Right lobe of liver (tissue), 6 donors: ENCODE measurements at places on chromosomes 7 and 10.
A peak's percentile ranks its signal among the peaks of the same experiment; 100 is the strongest.

GRCh38 chr7:22681852-22682657, 44.9 kb upstream of the IL6 start:
- no peak overlapping the region for H3K27ac ChIP-seq
- H3K4me3 ChIP-seq: no peak overlapping the region
- no peaks in the 10 kb centered on the region for H3K36me3 ChIP-seq
- no peaks in the 10 kb centered on the region for H3K27me3 ChIP-seq
- no peak for DNase-seq

DNA sequence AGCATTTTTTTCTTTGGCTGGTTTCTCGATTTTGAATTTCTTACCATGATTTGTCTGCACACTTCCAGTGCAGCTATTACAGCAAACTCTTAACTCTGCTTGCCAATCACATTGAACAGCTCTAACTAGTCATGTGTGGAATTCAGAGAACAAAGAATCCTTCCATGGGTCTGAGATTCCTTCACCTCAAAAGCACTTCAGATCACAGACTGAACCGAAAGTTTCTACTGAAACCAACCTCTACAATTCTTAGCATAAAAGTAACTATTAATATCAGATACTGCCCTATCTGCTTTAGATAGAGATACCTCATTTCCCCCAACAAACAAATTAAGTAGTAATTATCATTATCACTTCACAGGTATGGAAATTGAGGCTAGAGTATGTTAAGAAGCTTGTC, 56.5 kb upstream of the SP4 start:
- H3K27ac ChIP-seq: no peak overlapping the region
- no peaks in the 10 kb centered on the region for H3K36me3 ChIP-seq
- DNase-seq: no peak
- no peaks in the 10 kb centered on the region for H3K27me3 ChIP-seq
- no peak overlapping the region for H3K4me3 ChIP-seq

DNA sequence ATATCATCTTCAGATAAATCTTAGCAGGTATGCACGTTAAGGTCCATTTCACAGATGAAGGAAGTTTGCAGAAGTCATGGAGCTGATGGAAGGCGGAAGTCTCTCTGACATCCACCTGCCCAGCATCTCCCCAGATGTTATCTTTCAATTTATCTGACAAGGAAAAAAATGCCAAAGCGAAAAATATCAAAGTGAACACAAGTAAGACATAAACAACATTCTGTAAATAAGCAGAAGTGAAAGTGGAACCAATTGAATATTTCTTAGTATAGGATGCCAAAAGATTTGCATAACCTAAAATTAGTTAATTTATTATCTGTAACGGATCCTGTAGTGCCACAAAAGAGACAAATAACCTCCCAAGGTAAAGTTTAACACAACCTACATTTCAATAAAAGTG, 73.6 kb upstream of the NEBL start:
- no peaks in the 10 kb centered on the region for H3K4me1 ChIP-seq
- no peak overlapping the region for H3K4me3 ChIP-seq
- no peaks in the 10 kb centered on the region for H3K36me3 ChIP-seq
- no peaks in the 10 kb centered on the region for H3K27me3 ChIP-seq

GRCh38 chr7:94422827-94423460, 28.2 kb downstream of the COL1A2 start:
- DNase-seq: no peak
- no peak overlapping the region for H3K27ac ChIP-seq
- H3K4me1 ChIP-seq: no peaks in the 10 kb centered on the region
- H3K36me3 ChIP-seq: no peaks in the 10 kb centered on the region

DNA sequence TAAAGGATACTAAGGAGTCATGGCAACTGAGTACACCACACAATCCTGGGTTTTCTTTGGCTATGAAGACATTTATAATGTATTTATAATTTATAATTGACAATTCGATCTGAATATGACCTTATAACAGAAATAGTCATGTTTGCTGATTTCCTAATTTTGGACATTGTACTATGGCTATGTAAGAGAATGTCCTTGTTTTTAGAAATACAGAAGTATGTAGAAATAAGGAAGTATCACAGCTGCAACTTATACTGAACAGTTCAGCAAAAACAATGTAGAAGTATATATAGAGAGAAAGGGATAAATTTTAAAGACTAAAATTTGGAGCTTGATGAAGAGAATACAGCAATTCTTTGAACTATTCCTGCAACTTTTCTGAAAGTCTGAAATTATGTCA, 32.6 kb downstream of the PRLHR start:
- no peak overlapping the region for H3K4me3 ChIP-seq
- no peaks in the 10 kb centered on the region for H3K27me3 ChIP-seq
- H3K4me1 ChIP-seq: no peaks in the 10 kb centered on the region
- H3K27ac ChIP-seq: no peak overlapping the region
- DNase-seq: no peak

GRCh38 chr7:4749798-4750197, 25.6 kb upstream of the AP5Z1 start:
- no peak overlapping the region for H3K27ac ChIP-seq
- no peaks in the 10 kb centered on the region for H3K4me1 ChIP-seq
- no peak for DNase-seq
- no peaks in the 10 kb centered on the region for H3K36me3 ChIP-seq

GRCh38 chr10:63670291-63670898, 149.2 kb downstream of the REEP3 start:
- no peak for DNase-seq
- peaks cover 6% of the 10 kb centered on the region for H3K4me1 ChIP-seq
- peak overlapping the region; percentile 27 for H3K27ac ChIP-seq

GRCh38 chr7:156875766-156876165, 17.2 kb downstream of the LMBR1 start:
- H3K4me1 ChIP-seq: no peaks in the 10 kb centered on the region
- no peak overlapping the region for H3K4me3 ChIP-seq
- no peaks in the 10 kb centered on the region for H3K36me3 ChIP-seq
- no peak for DNase-seq
- H3K27me3 ChIP-seq: no peaks in the 10 kb centered on the region
- no peak overlapping the region for H3K27ac ChIP-seq

GRCh38 chr7:95527033-95527775, 41.5 kb downstream of the ASB4 start:
- peak; percentile 65 for DNase-seq
- no peak overlapping the region for H3K27ac ChIP-seq
- H3K27me3 ChIP-seq: no peaks in the 10 kb centered on the region

DNA sequence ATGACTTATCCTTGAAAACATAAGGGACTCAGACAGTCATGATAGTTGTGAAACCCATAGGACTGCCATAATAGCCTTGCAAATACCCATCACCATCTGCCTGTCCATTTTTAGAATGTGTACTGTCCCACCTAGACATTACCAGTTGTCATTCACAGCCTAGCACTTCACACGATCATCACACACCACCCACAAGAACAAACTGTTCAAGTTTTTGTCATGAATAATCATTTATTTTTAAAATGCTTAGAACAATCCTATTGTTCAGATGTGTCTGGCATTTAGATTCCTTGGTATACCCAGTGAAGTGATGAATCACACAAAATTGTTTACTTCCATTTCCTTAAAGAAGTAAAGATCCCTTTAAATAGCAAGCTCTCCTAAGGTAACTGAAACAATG, 46.6 kb downstream of the CCDC3 start:
- no peaks in the 10 kb centered on the region for H3K4me1 ChIP-seq
- H3K4me3 ChIP-seq: no peak overlapping the region
- no peaks in the 10 kb centered on the region for H3K27me3 ChIP-seq
- DNase-seq: no peak
- H3K27ac ChIP-seq: no peak overlapping the region
- no peaks in the 10 kb centered on the region for H3K36me3 ChIP-seq

DNA sequence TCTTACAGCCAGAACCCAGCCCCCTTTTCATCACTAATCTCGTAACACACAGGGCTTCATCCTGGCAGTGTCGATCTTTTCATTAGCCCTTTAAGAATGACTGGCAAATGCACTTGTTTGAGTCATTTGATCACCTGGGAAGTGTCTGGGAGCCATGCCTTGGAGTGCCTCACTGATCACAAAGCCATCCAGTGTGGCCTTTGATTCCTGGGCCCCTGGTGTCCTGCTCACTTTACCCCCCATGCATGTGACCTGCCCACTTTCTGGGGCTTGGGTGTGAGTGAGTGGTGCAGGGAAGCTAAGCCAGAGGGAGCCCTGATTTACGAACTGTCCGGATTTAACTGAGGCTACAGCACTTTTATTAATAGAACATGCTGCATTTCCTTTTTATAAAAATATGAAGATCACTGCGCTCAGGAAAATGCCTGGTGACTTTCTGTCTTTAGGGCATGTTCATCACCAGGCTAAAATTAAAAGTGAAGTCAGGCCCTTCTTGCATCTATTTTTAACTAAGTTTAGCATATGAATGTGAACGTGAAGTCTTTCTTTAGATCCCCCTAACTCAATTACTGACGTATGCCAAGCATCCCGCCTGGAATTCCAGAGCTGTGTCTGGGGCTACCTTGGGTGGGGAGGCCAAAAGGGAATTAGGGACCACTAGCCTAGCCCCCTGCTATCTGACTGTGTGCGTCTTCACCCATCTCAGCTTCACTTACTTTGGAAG, 23.6 kb downstream of the RBM20 start:
- no peak overlapping the region for H3K27ac ChIP-seq
- no peak overlapping the region for H3K4me3 ChIP-seq
- no peaks in the 10 kb centered on the region for H3K27me3 ChIP-seq
- DNase-seq: no peak
- H3K4me1 ChIP-seq: peaks cover 4% of the 10 kb centered on the region
- no peaks in the 10 kb centered on the region for H3K36me3 ChIP-seq

- H3K36me3 ChIP-seq: peaks cover 20% of the 10 kb centered on the region
- H3K27me3 ChIP-seq: no peaks in the 10 kb centered on the region
- H3K4me1 ChIP-seq: no peaks in the 10 kb centered on the region
Observed at GRCh38 chr7:760006-760405, 32.9 kb upstream of the PRKAR1B start.

GRCh38 chr7:10412422-10413019, 561.2 kb upstream of the PHF14 start:
- no peak overlapping the region for H3K4me3 ChIP-seq
- DNase-seq: no peak
- H3K4me1 ChIP-seq: no peaks in the 10 kb centered on the region
- no peaks in the 10 kb centered on the region for H3K36me3 ChIP-seq
